ENCODE measurements at places on chromosomes 7 and 10.

DNA sequence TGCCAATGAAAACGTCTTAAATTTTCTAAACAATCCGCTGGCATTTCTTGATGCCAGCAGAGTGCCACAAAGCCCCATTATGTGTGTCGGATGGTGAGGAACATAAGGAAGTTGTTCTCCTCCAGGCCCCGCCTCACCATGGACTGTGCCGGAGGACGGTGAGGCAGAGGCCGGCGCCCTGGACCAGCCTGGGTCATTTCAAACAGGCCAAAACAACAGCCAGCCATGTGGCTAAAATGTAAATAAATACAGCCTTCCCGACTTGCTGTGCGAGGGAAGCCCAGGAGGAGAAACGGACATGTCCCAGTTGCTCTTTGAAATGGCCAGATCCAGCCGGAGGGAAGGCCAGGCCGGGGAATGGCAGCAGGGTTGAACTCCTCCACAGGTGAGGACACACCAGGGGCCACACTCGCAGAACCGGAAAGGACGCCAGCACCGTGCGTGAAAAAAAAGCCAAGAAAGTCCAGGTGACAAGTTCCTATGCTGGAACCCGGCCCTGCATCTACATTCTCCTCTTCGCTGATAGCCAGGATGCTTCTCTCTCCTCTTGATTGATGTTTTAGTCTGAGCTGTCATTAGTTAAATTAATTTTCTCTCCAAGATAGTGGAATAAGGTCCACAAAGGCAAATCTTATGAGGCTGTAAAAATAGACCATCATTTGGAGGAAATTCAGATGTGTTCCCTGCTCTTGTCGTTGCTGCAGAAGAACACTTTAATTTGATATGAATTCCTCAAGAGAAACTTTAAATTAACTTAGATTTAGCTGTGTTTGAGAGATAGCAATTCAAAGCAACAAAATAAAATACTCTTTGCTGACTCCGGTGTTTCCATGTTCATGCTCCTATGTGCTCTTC lies 64.6 kb downstream of the EBF3 start:
- DNase-seq: no peak

- no peak for DNase-seq
Measured at GRCh38 chr7:71517940-71518699, 386.2 kb downstream of the GALNT17 start.

GRCh38 chr7:1779445-1779844 lies 109.4 kb downstream of the ELFN1 start:
- DNase-seq: no peak

DNA sequence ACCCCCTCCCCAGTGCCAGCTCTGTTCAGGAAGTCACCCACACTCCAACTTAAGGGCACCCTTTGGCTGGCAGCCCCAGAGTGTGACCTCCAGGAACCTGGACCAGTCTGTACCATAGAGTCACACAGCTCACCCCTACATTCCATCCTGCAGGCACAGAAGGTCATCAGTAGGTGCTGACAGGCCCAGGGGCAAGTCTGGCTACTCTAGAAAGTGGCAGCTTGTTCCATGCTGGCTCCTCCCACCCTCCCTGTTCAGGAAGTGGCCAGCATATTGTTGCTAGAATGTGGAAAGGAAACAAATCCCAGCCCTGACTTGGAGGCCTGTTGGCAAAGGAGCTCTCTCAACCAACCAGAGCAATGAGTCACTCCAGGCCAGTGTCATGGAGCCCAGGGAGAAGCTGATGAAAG lies 3.2 kb upstream of the NCOA4 start:
- DNase-seq: no peak

DNA sequence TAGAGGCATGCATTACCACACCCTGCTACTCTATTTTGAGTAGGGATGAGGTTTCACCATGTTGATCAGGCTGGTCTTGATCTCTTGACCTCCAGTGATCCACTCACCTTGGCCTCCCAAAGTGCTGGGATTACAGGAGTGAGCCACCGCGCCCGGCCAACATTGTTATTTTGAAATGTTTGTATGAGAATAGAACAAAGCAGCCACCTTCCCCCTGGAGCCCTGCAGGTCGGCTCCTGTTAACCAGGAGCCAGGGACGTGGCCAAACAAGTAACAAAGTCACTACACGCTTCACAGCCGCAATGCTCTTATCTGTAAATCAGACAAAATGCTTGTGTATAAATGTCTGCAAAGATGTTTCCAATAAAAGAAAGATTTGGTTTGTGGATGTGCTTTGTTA lies 295.4 kb downstream of the CNTNAP2 start:
- no peak for DNase-seq

- DNase-seq: no peak
Measured at GRCh38 chr10:34677591-34677990, 137.5 kb downstream of the PARD3 start.

GRCh38 chr10:44993226-44993921 lies 7.3 kb upstream of the ZNF22 start:
- DNase-seq: no peak

GRCh38 chr7:98866765-98867164 lies 3.0 kb downstream of the TMEM130 start:
- DNase-seq: no peak

DNA sequence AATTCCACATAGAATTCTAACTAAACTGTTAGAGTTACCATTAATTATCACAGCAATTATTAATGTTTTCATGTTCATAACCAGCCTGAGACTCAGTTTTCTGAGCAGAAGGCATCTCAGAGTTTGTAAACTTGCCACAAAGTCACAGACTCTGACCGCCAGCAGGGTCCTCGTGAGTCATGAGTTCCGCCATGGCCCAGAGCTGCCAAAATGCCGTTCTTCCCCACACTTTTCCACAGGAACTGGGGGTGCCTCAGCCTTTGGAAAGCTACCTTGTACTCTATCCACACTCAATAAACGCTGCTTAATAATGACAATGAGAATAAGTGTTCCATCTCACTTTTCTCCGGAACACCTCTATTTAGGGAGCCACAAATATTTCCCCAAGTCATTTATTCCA lies 22.1 kb upstream of the INHBA start:
- DNase-seq: no peak

- no peak for DNase-seq
Measured at GRCh38 chr7:151552352-151553028, 32.8 kb upstream of the RHEB start.

DNA sequence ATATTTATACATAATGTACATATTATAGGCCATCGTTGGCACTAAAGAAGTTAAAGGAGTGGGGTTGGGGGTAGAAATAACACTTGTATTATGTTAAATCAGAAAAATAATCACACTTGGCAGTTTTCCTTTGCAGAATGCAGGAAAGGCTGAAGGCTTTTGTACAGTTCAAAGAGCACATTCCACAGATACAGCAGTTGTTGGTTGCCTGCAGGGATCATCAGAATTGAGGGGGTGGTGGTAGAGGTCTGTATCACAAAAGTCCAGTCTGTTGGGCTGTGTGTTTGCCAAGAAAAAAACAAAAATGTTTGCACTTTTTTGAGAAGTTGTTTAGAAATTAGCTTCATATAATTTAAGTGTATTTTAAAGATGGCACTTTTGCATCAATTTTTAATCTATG lies 231.8 kb upstream of the FOXP2 start:
- DNase-seq: no peak

- DNase-seq: no peak
Measured at GRCh38 chr7:96080027-96080426, 241.9 kb downstream of the SLC25A13 start.

GRCh38 chr7:87475359-87476178 lies at the start of gene ABCB4:
Gene ABCB4, minus strand, starts transcription at chr7:87475680. Its CDS starts 215 bp downstream, at chr7:87475465.
- peak; percentile 68 for DNase-seq

DNA sequence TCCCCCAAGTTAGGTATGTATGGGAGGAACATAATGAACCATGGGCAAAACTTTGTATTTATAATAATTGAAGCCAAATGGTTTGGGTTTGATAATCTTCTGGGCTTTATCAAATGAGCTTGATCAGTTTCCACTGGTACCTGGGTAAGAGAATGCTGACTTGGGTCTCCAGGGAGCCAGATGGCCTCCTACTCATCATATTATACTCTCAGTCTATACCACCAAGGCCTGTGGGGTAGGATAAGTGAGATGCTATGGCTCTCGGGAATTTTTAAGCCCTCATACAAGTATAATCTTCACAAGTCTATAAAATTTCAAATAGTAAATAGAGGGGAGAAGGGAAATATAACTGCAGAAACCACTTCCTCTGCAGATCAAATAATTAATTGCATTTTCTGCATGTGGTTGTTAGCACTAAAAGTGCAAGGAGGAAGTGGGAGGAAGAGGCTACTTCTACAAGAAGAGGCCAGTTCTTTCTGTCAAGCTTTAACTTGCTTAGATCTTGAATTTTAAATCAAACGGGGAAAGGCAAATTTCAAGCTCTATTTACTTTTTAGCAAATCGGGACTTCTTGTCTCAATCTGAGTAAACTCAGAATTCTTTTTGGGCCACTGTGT lies 349.0 kb downstream of the SORCS1 start:
- DNase-seq: no peak

DNA sequence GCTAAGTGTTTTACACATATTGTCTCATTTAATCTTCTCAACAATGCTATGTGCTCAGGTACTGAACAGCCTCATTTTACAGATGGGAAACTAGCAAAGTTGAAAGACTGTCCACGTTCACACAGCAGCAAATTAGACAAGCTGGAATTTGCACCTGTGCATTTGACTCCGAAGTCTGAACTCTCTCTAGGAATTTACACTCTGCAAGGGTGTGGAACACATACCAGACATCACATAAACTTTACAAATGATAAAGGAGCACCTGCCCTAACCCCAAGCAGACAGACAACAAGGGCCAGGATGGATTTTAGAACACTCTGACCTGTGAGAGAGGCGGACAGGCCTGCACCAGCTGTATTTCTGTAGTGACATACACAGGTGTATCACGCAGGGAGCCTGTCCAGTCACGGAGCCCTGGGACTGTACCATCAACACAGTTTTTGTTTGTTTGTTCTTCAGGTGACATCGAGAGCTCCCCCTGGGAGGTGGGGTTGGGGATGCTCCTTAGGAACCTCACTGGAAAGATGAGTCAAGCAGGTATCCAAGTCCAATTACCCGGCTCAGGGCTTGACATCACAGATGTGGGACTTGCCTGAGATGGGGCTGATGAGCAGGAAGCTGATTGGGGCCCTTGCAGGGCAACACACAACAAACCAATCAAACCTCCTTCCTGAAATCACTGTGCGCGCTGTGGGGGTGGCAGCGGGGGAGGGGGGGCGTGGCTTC lies 31.0 kb downstream of the MKI67 start:
- DNase-seq: no peak

DNA sequence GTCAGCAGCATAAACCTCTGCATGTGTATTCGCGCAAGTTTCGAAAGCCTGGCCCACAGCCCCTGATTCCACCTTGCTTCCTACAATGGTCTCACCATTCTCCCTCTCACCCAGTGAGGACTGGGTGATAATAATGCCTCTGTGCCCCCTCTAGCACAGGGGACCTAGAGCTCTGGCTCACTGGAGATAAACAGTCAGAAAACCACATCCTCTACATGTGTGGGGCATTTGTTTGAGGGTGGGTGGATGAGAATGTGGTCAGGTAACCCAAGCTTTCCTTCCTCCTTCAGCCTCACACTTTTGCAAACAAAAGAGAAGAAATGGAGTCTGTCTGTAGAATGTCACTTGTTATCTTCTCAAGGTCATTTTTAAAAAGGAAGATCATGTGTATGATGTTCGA lies 373.5 kb downstream of the KCNMA1 start:
- no peak for DNase-seq

- DNase-seq: no peak
Measured at GRCh38 chr7:1503390-1503789, 799 bp downstream of the INTS1 start.

- DNase-seq: no peak
Measured at GRCh38 chr10:82149674-82150073, 274.7 kb downstream of the NRG3 start.

DNA sequence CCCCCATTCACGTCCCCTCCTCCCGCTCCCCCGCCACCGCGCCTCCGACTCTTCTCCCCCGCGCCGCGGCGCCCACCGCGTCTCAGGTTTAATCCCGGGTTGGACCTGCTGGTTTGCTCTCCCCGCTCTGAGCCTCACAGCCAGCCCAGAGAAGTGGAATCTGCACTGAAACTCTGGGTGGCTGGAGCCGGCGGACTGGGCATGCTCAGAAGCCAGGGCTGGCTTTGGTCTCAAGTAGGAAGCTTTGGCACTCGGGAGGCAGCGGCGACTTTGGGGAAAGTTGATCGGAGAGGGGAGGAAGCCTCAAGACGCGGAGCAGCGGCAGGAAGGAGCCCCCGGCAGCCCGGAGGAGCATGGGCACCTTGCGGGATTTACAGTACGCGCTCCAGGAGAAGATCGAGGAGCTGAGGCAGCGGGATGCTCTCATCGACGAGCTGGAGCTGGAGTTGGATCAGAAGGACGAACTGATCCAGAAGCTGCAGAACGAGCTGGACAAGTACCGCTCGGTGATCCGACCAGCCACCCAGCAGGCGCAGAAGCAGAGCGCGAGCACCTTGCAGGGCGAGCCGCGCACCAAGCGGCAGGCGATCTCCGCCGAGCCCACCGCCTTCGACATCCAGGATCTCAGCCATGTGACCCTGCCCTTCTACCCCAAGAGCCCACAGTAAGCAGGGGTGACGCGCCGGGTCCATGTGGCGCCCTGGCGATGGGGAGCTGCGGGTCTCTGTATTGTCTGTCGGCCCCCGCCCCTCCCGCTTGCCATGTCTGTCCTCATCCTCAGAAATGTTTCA lies at the start of gene PRKG1:
Gene PRKG1, plus strand, starts transcription at position 250 of the 791 bp plus-strand sequence.
- peak; percentile 71 for DNase-seq

DNA sequence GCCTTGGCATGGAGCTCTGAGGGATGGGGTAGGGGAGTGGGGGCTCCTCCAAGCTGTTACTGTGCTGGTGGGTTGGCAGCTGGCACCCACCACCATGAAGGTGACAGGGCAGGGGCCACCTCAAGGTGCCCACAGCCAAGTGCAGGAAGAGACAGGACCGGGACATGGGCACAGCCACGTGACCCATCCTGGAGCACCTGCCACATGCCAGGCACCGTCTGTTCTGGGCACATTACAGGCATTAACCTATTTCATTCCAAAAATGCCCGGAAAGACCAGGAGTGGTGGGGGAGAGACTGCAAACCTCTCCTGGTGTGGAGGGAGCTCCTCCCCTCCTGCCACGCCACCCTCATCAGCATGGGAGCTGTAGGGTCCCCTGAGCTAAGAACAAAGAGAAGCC lies 56.7 kb downstream of the CAMK2B start:
- DNase-seq: no peak

- DNase-seq: no peak
Measured at GRCh38 chr7:92295391-92295790, 49.6 kb downstream of the ANKIB1 start.

- DNase-seq: no peak
Measured at GRCh38 chr7:16524332-16524731, 2.3 kb upstream of the LRRC72 start.

- DNase-seq: no peak
Measured at GRCh38 chr7:44637788-44638594, 31.6 kb downstream of the OGDH start.

DNA sequence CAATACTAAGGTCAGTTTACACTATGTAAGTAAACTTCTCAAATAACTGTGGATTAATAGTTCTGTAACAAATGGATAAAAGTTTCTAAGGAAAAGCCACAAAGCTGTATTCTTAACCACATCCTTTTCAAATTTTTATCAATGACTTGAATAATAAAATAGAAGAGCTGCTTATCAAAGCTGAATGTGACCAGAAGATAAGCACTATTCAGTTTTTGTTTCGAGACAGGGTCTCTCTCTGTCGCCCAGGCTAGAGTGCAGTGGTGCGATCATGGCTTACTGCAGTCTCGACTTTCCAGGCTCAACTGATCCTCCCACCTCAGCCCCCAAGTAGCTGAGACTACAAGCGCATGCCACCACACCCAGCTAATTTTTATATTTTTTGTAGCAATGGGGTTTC lies 17.0 kb downstream of the UPF2 start:
- no peak for DNase-seq

GRCh38 chr10:20004087-20004523 lies 187.9 kb downstream of the PLXDC2 start:
- no peak for DNase-seq

Measured in D341Med (cell line).